T follicular helper cell (primary cell): ENCODE measurements at places on chromosomes 2 and 18.

- DNase-seq: no peak
These were observed 12.7 kb downstream of the CCNYL1 start for GRCh38 chr2:207724113-207724512.

DNA sequence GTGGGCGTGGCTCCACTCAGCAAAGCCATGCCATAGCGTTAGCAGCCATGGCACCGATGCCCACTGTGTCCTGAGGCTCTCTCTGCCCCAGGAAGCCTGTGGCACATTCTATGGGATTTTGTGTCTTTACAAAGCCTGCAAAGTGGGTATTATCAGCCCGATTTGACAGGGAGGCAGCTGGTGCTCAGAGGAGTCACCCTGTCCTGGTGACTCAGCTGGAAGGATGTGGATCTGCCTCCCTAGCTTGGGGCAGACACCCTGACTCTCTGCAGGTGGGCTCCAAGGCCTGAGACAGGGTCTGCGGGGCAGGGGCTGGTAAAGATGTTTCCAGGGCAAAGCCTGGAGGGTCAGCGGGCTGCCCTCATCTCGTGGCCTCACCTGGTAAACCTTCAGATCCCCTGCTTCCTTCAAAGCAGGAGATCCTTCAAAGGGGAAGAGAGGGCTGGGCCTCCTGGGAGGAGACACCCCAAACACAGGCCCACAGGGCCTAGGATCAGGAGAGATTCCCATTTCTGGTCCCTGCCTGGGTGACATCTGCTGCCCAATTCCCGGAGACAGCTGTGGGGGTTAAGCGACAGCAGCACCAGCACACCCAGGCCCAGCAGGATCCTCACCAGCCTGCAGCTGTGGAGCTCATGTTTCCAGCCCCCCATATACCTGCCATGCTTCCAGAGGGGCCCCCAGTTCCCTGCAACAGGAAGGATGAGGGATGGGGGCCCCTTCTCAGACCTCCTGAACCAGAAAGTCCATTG lies 3.0 kb upstream of the ASB1 start:
- DNase-seq: no peak

DNA sequence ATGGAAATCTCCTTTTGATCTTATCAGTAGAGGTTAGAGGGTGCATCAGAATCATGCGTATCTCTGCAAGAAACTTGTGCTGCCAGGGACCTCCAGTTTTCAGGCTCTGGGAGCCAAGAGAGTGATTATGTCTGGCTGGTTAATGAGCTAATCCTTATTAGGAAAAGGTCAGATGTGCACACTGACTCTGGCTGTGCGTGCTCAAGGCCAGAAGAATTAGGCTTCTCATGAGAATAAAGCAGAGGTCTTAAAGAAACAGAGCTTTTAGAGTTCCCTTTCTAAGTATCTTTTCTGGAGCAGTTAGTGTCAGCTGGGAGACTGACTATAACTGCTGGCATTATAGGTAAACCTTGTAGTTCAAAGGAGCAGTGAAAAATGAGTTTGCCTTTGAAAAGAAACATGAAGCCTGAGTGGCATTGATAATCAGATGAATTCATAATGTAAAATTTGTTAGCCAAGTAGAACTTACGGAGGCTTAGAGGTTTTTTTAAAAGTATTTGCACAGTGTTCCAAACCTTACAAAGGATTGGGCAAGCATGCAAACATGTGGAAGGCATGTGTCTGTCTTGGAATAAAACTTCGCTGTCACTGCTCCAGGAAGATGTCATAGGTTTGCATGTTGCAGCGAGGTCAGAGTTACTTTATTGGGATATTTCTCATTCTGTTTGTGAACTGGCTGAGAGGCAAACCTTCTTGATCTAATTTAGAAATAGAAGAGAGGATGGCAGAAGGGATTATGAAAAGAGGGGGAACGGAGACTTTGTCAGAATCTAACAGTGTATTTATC lies 151.7 kb downstream of the ARHGAP28 start:
- DNase-seq: no peak

- no peak for DNase-seq
These were observed 214.7 kb downstream of the RAD51AP2 start for GRCh38 chr2:17303521-17303920.

- DNase-seq: no peak
These were observed 157.6 kb downstream of the ARL6IP6 start for GRCh38 chr2:152875701-152876695.

DNA sequence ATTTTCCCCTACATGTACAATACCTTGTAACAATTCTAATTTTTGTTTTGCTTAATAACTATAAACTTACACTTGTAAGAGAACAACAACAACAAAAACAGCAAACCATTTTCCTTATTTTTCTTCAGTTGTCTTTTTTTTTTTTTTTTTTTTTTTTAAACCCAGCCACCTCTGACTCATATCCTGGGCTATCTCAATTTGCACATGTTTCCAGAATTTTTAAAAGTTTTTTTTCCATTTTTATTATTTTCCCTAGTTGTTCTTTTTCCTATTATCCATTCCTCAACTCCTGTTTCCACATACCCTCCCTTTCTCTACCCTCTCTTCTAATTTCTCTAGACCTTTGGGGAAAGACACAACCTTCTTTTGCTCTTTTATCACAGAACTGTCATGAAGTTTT lies 112.5 kb downstream of the EFEMP1 start:
- no peak for DNase-seq

- no peak for DNase-seq
These were observed 312.4 kb upstream of the MEIS1 start for GRCh38 chr2:66122516-66122915.

DNA sequence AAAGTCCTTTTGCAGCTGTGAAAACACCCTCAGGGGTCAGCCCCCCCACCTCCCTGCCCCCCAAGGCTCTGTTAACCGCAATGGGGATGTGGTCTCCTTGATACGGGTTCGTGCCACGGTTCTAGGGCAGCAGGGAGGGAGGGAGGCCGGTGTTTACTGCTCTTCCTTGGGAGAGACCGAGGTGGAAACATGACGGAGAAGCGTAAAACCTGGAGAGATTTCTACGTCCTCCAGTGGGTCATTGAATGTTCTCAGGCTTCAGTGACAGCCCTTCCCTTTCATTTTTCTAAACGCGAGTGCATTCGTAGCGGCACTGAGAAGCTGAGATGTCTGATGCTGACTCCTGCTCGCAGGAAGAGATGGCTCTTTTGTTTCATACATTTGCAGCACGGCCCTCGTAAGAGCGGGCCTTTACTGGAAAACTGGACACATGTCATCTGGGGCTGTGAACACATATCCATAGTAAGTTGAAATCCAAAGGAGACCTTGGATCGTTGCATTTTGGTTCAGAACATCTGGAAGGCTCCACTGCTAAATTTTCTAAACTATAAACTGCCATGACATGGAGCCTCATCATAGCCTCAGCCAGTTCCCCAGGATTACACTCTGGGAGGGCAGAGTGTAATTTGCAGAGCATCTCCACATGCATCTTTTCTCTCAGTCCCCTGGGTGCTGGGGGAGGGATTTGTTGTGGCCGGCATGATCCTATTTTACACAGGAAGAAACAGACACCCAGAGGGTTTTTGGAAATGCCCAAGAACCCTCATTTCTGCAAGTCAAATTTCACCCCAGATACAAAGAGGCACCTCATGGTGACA lies 40.6 kb upstream of the HDAC4 start:
- DNase-seq: no peak

DNA sequence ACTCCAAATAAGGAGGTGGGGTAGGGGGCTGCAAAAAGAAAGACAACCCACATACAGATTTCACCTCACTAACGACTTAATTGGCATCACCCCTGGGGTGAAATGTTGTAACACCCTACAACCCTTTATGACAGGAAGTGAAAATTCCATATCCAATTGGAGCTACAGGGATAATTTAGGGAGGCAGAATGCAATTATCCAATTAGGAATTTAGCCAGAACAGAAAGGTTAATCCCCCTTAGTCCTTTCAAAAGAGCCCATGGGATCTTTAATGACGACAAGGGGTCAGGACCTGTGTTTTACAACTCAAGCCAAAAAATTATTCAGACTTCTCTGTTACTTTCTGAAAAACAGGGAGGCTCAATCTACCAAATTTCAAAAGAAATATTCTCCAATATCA lies 1027.1 kb downstream of the TMEM182 start:
- DNase-seq: no peak
